ENCODE measurements at places on chromosomes 13 and 19.

GRCh38 chr13:83248751-83249150 lies 633.5 kb downstream of the SLITRK1 start:
- no peak for DNase-seq

- peak; percentile 99 for DNase-seq
Observed at GRCh38 chr19:50657712-50658440, 8.6 kb downstream of the C19orf81 start.

- no peak for DNase-seq
Observed at GRCh38 chr13:45468635-45469034, 3.9 kb downstream of the COG3 start.

DNA sequence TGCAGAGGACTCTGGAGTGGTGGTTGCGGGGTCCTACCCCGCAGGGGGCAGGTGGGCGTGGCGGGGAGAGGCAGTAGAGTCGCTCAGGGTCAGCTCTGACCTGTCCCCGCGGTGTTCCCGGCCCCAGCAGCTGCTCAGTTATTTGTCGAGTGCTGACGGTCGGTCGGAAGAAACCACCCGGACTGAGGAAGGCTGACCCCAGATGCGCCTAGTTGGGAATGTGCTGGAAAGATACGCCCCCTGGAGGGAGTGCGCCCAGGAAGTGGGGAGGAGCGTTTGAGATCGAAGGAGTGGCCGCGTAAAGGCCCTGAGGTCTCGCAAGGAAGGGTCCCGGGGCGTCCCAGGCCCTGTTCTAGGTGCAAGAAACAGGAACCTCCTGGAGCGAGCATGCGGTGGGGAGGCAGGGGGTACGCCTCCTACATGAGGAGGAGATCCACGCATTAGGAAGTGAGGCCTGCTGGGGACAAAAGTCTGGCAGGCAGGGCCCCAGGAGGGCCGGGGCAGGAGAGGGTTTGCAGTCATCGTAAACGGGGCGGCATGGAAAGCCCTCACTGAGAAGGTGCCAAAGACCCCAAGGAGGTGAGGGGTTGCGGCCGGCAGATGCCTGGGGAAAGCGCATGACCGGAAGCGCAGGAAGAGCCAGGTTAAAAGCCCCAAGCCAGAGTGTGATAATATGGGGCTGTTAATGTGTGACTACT lies 9.2 kb downstream of the CCDC8 start:
- DNase-seq = peak; percentile 55

GRCh38 chr13:113664751-113665596 lies 2.0 kb upstream of the GRK1 start:
- no peak for DNase-seq

DNA sequence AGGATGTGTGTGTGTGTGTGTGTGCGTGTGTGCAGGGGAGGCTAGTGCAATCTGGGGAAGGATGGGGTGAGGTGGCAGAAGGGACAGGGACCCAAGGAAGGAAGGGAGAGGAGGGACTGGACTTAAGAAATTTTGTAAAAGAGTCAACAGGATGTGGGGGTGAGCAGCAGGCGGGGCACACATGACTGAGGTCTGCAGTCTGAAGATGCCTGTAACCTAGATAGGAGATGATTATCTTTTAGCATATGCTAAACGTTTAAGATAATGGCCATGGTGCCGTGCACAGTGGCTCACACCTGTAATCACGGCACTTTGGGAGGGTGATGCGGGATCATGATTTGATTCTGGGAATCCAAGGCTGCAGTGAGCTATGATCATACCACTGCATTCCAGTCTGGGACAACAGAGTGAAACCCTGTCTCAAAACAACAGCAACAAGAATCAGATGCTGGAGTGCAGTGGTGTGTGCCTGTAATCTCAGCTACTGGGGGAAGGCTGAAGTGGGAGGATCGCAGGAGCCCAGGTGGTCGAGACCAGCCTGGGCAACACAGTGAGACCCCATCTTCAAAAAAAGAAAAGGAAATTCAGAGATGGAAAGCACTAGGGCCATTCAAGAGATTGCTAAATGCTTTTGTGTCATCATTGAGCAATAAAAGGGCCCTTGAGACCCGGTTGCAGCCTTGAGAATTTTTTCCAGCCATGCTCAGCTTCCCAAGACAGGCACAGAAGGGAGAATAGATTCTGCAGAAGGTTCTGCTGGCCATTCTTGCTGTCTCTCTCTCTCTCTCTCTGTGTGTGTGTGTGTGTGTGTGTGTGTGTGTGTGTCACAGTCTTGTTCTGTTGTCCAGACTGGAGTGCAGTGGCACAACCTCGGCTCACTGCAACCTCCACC lies 3.8 kb upstream of the ZNF414 start:
- DNase-seq = peak; percentile 44

- DNase-seq = no peak
Observed at GRCh38 chr13:29000826-29001225, 180.7 kb downstream of the MTUS2 start.

GRCh38 chr19:47885067-47885463 lies 1.1 kb downstream of the SULT2A1 start:
- no peak for DNase-seq

DNA sequence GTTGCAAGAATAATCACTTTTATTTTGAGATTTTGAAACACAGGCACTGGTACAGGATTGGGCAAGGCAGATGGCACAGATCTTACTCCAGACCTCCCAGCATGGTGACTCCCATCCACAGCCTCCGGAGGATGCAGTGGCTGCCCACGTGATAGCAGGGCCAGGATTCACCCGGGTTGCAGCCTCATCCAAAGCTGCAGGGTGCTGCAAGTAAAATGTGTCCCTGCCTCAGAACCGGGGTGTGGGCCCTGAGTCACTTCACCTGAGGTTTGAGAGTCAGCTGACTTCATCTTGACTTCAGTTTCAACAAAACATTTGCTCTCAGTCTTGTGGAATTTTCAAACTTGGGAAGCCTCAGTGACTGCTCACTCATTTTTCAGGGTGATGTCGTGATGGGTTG lies 201.9 kb downstream of the FGF9 start:
- DNase-seq = no peak

DNA sequence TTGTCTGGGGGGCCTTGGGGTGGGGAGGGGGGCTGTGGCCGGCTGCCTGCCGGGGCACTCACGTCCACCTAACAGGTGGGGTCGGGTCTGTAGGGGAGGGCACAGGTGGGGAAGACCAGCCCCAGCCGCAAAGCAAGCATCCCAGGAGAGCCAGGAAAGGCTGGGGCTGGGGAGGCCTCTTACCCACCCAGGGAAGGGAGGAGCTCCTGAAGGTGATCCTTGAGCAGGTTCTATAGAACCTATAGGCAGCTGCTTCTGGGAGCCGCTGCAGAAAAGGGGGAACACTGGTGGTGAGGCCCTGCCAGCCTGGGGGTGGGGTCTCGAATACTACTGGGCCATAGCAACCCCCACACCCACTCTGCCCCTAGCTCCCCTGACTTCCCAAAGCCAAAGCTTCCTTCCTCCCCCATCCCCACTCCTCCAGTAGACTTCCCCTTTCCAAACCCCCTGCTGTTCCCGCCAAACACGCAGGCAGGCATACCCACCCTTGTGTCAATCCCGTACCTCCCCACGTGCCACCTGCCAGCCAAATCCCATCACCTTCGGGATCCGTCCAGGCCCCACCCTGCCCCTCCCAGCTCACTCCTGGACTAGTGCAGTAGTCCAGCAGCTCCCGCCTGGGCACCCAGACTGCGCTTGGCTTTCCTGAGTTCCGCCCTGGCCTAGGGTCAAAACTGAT lies 5.6 kb downstream of the KLF16 start:
- DNase-seq = no peak

GRCh38 chr13:99432609-99433542 lies 68.4 kb upstream of the TM9SF2 start:
- peak; percentile 83 for DNase-seq

DNA sequence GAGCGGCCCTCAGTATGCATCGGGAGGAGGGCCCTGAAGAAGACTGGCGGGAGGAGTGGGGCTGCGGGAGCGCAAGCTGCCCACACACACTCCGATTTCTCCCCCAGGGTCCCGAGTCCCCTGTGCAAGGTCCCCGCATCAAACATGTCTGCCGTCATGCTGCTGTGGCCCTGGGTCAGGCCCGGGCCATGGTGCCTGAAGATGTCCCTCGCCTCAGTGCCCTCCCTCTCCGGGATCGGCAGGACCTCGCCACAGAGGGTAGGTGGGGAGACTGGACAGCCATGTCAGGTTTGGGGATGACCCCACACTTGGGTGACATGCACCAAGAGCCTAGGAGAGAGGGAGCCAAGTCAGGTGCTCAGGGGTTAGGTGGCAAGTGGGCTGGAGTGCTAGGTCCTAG lies 4.7 kb downstream of the KMT2B start:
- DNase-seq = no peak

DNA sequence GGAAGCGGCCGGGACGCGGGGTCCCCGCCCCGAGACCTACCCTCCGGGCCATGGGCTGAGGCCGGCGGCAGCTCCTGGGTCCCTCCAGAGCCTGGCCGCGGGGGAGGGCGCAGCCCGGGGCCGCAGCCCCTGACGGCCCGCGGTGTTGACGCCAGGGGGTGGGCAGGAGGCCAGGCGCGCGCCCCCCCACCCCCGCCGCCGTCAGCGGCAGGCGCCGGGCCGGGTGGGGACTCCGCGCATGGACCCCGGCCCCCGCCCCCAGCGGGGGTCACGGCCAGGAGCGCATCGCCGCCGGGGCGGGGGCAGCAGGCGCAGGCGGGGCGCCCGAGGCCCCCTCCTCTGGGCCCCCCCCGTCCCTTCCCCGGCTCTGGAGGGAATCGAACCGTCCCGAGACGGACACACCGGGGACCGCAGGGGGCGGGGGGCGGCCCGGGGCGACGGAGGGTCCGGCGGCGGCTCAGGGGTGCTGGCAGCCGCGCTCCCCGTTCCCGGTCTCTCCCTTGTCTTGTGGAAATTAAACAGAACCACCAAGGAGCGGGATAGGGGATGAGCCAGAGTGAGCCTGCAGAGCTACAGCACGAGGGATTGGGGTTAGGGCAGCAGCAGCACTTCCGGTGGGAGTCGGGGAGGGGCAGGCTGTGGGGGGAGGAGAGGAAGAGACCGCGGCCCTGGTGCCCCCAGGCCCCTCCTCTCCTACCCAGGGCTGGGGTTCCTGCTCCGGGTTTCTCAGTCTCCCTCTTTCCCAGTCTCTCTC lies at the start of gene MEIS3:
Gene MEIS3 (minus strand): TSS at position 498 of the 754 bp plus-strand sequence. CDS start 446 bp downstream, at position 52.
- peak; percentile 15 for DNase-seq

- DNase-seq = peak; percentile 63
Observed at GRCh38 chr13:93227280-93227877, 772 bp downstream of the GPC6 start.

DNA sequence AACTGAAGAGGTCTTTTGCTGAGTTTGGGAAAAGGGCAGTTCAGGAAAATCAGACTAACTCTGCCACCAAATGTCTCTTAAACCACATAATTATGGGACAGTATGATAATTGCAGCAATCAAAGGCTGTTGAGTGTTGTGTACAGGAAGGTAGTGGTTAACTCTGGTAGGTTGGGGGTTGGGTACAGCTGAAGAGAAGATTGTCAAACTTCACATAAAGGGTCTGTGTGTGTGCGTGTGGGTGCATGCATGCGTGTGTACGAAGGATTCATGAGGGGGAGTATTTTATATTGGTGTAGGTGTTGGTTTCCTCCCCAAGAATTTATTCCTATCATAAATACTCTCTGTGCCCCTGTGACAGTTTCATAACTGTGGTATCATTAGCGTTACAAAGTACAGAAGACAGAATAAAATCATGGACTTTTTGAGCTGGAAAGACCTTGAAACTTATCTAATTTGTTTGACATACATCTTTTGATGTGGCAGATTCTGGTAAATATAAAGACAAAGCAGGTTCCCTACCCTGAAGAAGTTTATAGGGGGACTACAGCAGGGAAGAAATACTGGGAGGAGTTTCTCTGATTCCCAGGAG lies 94.1 kb downstream of the PCCA start:
- no peak for DNase-seq

DNA sequence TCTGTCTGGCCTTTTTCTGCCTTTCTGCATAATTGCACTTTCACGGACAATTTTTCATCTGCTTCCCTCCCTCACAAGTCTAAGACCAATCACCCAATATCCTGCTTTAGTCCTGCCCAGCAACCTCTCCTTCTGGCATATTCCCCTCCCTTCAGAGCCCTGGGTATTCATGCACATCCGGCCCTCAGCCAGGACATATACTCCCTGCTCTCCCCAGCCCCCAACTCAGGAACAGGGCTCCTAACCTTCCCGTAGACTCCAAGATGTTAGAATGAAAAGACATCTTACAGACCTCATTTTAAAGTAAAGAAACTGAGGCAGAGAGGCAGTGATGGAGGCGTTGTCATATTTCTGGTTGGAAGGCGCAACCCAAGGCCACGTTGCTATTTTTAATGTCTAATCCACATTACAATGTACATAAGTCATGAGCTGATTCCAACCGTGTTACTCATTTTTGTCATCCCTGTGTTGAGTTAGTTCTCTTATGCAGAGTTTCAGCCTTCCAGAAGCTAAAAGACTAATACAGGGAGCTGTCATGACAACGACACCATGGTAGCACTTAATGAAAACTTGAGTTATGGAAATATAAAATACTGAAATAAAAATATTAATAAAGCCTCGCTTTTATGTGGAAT lies 209.2 kb downstream of the TSHZ3 start:
- peak; percentile 95 for DNase-seq

GRCh38 chr13:80591976-80592740 lies 251.2 kb upstream of the SPRY2 start:
- no peak for DNase-seq
